ENCODE measurements at places on chromosomes 7 and 10.

GRCh38 chr10:16652154-16652553, 130.5 kb upstream of the C1QL3 start:
- no peak for DNase-seq

DNA sequence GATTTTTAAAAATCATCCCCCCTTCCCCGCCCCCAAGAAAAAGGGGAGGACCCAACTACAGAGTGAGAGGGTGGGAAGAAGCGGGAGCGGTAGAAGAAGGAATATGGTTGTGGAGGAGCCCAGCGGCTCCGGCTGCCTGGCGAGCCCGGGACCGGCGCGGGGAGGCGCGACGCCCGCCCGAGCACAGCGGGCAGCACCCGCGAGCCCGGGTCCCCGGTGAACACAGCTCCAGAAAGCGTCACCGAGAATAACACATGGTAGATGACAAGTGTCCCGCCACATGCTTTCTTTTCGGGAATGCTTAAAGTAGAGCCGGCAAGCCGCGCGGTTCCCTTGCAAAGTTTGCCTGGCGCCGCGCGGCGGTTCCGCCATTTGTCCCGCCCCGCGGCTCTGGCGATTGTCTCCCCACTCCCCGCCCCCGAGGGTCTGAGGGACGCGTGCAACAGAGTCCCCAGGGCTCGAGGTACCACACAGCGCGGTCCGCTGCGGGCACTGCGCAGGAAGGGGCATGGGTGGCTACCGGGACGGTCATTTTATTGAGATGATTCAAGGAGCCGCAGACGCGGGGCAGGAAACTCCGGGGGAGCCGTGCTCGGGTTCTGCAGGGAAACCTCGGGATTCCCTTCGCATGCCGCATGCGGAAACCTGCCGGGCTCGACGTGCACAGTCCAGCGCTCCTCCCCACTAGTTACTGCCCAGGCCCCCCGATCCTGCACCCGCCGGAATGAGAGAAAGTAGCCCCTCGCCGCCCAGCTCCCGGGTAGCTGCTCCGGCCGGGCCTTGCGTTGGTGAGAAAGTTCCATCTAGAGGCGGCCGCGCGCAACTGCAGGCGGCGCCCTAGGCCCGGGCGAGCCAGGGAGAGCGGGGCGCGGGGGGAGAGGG, 781 bp upstream of the GRM8 start:
- peak; percentile 59 for DNase-seq

DNA sequence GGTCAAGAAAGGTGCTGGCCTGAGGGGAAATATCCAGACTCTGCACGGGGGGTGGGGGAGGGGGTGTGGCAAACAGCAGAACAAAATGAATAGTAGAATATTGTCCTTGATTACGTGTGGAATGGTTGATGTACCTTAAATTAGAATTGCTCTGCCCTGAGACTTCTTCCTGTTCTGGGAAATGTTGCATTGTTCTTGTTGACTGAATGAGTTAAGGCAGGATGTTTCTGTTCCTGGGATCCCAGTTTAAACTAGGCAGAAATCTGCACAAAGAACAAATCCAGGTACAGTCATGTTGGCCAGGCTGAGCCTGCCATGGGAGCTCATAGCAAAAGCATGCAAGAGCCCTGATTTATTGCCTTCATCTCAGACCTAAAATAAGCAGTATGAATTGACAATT, 558.7 kb upstream of the VSTM2A start:
- DNase-seq, result no peak

DNA sequence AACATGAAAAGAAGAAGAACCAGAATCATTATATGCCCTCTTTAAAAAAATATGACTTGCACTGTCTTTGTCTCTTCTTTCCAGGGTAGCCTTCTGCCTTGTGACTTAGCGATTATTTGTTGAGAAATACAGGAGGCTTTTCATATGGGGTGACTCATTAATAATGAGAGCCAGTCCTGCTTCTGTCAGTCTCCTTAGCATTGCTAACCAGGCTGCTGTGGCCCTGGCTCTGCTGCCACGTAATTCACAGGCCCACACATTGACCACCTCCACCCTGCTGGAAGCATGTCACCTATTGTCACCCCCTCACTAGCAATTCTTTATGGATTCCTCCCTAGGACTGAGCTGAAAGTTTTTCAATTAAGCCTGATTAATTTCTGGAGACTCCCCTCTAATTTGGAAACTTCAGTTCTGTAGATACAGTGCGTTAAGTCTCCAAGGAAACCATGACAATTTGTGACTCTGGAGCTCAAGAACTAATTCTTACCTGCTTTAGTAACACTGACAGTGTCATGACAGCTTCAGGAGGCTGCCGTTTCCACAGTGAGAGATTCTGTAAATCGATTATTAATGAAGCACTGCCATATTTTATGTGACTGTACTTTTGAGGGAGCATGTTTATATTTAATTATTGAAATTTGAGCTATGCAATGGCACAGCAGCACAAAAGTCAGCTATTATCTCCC, 267.9 kb upstream of the SP8 start:
- DNase-seq, result no peak

DNA sequence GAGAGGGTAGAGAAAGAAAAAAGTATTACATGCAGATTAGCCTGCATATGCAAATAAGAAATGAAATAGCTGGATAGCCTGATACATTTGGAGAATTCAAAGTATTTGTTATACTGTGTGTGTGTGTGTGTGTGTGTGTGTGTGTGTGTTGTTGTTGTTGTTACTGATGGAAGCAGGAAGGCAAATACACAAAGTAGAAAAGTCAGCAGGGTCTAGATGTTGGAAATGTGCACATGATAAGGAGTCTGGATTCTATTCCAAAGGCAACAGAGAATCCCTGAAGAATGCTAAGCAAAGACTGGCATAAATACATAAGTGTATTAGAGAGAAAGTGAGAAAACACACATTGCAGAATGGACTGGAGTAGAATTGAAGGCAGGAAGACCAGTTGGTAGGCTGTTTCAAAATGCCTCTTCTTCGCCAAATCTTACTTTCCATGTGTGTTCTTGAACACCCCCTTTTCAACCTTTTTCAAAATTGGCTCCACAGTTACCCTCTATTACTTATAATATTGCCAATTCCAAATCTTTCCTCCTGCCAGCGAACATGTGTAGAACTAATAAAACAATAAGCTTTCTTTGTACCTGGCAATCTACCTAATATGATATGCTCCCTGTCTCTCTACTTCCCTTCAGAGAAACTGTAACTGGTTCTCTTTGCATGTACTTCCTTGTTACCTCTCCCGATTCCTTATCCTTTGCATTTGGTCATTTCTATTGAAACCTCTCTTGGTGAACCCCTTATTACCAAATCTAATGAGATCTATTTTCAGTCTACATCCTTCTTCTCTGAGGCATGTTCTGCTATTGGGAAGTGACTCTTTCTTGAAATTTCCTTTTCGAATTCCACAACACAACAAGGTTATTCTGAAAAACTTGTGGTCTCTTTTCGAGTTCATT, 6.2 kb downstream of the CPED1 start:
- DNase-seq, result no peak

- DNase-seq, result no peak
Measured at GRCh38 chr7:140679186-140679585, 6.4 kb downstream of the ADCK2 start.

DNA sequence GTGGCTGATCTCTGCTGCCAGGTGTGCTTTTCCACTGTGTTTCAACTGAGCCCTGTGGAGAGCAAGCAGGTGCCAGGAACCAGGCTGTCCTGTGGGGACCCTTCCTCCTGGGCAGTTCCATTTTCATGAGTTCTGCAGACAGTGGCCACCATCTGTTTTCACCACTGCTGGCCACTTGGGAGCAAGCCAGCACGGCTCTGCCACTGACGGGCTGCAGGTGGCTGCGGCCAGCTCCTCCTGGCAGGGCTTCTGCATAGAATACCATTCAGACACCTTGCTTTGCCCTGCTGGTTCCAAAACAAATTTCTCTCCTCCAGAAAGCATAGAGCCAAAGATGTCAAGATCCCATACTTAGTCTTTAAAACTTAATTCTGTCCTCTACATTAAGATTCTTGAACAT, 48.3 kb downstream of the LANCL2 start:
- no peak for DNase-seq

DNA sequence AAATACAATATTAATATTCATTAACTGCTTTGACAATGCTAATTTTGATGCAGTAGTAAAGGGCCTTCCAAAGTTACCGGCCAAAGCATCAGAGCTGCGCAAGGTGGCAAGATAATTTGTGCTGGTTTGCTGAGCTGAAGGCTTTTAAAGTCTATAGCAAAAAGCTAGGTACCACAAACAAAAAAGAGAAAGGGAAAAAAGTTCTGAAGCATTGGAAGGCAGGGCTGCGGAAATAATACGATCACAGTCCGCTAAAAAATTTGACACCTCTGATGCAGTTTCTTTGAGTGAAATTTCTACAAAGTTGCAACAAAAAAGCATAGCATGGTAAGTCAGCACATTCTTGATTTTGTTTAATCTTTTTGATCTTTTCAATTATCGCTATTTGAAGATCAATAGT, 175.6 kb downstream of the TCF7L2 start:
- DNase-seq, result no peak

DNA sequence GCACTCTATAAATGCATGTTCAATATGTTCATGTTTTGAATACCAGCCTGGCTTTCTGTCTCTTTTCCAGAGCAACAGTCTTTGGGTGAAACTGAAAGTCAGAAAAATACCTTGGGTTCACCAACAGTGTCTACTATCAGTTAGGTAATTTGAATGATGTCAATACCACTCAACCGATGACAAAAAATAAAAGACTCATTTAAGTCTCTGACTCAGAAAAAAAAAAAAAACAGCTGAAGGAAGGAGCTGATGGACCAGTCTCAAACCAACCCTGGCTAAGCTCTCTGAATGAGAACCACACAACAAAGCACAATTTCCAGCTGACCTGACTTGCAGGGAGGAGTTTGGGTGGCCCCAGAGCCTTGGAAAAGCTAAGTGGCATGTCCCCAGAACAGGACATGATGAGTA, 42.5 kb downstream of the ABLIM1 start:
- no peak for DNase-seq

DNA sequence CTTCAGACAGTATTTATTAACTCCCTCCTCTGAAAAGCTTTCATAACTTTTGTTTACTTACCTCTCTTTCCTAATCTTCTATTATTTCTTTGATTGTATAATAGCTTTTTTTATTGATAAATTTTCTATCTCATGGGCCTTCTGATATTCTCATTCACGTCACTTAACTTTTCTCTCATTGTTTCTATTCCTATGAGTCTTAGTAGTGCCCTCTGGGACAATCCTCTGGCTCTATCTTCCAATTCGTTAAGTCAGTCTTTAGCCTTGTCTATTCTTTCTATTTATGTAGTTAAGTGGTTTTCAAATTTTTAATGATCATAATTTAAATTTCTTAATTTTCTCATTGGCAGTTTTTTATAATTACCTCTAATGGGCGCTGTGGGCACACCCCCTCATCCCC, 6.4 kb upstream of the ELMO1 start:
- DNase-seq, result no peak

DNA sequence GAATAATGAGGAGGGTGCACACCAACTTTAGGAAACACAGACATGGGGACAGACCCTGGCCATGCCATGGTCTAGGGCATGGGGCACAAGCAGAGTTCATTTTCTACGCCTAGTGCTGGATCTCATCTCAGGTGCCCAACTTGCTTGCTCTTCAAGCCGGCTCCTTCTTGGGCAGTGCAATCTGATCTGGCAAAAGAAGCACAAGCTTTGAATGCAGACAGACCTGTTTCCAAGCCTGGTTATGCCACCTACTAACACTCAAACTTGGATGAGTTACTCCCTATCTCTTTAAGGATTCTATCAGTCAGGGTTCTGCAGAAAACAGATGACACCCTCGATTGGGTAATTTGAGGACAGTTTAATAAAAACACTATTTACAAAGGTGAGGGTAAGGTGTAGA, 34.9 kb upstream of the WAPL start:
- no peak for DNase-seq

- DNase-seq, result no peak
Measured at GRCh38 chr10:127193125-127193524, 3.3 kb downstream of the INSYN2A start.

GRCh38 chr10:71285180-71285545, 33.9 kb upstream of the SLC29A3 start:
- DNase-seq, result no peak

DNA sequence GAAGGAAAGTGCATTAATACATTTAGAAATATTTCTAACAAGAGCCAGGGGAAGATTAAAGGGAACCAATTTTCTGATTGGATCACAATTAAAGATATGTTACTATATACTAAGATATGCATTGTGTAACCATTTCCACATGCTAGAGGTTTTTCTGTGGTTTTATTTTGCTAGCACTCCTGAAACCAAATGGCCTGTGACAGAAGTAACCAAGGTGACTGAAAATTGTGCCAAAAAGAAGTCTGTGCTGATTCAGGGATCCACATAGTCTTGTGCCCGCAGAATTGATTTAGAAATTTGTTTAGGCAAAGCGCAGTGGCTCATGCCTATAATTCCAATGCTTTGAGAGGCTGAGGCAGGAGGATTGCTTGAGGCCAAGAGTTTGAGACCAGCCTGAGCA, 1.8 kb downstream of the CC2D2B start:
- no peak for DNase-seq

DNA sequence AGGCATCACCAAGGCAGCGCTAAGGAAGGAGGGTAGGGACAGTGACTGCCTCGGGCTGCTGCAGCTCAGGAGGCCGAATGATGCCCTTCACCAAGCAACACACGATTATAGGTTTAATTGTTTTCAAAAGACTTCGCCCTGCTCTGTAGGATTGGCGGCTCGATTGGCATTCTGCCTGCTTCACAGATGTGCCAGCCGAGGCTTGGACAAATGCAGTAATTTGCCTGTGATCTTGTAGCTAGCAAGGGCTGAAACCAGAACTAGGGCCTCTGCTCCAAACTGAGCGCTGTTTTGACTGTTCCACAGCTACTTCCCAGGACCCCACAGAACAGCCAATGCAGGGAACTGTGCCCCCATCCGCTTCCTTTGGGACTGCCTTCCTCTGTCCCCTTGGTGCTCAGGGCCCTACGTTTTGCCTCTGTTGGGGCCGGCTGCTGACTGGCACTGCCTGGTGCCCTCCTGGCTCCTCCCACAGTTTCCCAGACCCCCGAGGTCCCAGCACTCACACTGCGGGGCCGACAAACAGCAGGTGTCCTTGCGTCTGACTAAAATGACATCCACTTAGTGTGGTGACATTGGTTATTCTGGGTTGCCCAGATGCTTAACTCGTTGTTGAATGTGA, 62.6 kb upstream of the EN2 start:
- no peak for DNase-seq

DNA sequence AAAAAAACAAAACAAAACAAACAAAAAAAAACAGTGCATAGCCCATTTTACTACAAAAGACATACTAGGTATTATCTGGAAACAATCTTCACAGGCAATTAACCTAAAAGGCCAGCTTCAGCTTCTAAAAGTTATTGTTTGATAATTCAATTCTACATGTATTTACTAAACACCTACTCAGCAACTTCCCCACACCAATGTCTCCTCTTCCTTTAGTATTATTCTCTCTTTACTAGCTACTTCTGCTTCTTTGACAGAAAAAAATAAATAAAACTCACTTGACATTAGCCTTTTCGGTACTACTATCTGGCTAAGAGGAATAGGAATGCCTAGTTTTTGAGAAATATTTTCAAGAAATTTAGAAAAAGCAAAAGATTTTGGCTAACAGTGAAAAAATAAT, 2.8 kb downstream of the TM9SF3 start:
- no peak for DNase-seq

GRCh38 chr7:85125651-85126131, 61.2 kb downstream of the SEMA3D start:
- no peak for DNase-seq

Measured in NT2/D1 (cell line).